Astrocyte (in vitro differentiated cells and primary cell): ENCODE measurements at places on chromosomes 2 and 18. TPM values are rescaled to one million over a fixed set of nuclear protein-coding genes. Genes with fewer than 3 reads are reported as not detected.

The STAM2 gene
- 33.8 and 35.3 TPM in 2 replicates for total RNA-seq

The SLC38A11 gene
- not detected in 2 replicates for total RNA-seq

The CCL20 gene
- total RNA-seq, result not detected in 2 replicates

The CNDP1 gene
- 0.31 TPM in 1 of 2 replicates, not detected in the other for total RNA-seq

The MAPRE2 gene
- total RNA-seq, result 27.4 and 33.8 TPM in 2 replicates

The ROCK1 gene
- 57.0 and 57.8 TPM in 2 replicates for total RNA-seq

The SLC11A1 gene
- not detected in 2 replicates for total RNA-seq

The REG1B gene
- total RNA-seq, result not detected in 2 replicates

The CHRND gene
- total RNA-seq, result not detected in 2 replicates

The B3GNT7 gene
- 1.2 and 1.7 TPM in 2 replicates for total RNA-seq
